Adrenal gland (tissue), 19 donors: ENCODE measurements at places on chromosomes 7 and 10. TPM values are rescaled to one million over a fixed set of nuclear protein-coding genes. Genes with fewer than 3 reads are reported as not detected.
A peak's percentile ranks its signal among the peaks of the same experiment; 100 is the strongest.

LRRD1 gene
- 0.16 TPM for total RNA-seq

- no peaks in the 10 kb centered on the region for H3K27me3 ChIP-seq
- no peak overlapping the region for H3K4me3 ChIP-seq
- H3K36me3 ChIP-seq: no peaks in the 10 kb centered on the region
- no peak for DNase-seq
Measured at GRCh38 chr10:78507510-78508160, 474.0 kb downstream of the RPS24 start.

DNA sequence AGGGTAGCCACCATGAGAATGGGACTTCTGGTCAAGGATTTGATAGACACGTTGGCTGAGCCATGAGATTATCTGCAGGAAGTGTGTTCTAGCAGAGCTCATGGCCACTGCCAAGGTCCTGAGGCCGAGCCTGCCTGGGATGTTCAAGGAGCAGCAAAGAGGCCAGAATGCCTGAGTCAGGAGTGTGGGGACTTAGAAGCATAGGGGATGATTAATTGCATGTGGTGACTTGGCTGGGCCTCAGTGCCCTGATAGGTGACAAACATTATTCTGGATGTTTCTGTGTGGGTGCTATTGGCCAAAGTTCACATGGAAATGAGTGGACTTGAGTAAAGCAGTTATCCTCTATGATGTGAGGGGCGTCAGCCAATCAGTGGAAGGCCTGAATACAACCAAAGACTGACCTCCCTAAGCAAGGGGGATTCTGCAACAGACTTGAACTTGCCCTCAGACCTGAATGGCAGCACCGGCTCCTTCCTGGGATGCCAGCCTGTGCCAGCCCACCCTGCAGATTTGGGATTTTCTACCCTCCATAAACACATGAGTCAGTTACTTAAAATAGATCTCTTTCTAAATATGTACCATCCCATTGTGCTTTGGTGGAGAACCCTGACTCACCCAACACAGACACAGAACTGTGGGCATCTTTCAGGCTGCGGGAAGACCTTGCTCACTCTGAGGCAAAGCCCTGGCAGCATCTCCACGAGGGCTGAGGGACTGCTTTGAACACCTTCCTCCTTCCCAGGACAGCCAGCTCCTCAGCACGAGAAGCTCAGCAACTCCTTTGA lies 363.9 kb upstream of the MGMT start:
- no peaks in the 10 kb centered on the region for H3K4me1 ChIP-seq
- no peaks in the 10 kb centered on the region for H3K36me3 ChIP-seq
- no peak overlapping the region for H3K27ac ChIP-seq
- H3K27me3 ChIP-seq: no peaks in the 10 kb centered on the region

DNA sequence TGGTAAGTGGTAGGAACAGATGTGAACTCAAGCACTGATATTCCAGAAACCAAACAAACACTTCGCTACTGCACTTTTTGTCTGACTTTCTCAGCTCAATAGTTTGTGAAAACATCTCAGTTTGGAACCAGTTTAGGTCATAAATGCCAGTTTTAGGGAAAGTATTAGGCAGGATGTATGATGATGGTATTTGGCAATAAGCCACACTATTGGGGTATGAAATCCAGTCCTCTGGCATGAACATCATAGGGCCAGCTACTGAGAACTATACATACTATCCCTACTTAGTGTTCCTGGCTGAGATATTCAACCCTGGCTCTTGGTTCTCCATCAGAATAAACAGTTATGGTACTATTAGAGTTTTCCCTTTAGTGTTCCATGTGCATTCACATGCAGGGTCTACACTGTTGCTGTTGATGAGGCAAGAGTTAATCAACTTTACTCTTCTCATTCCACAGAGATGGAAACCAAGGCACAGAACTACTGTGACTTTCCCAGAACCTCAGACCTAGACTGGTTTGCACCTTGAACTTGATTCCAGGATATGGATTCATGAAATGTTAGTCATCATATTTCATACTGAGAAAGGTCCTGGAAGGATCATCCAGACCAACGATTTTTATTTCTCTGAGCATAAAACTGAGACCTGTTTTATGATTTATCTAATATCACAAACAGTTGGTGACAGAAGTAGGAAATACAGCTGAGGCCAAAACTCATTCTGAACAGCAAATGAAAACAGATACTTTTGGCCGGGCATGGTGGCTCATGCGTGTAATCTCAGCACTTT lies 20.0 kb upstream of the IFIT2 start:
- H3K4me1 ChIP-seq: peaks cover 41% of the 10 kb centered on the region
- DNase-seq: no peak
- no peaks in the 10 kb centered on the region for H3K27me3 ChIP-seq
- H3K36me3 ChIP-seq: no peaks in the 10 kb centered on the region
- no peak overlapping the region for H3K4me3 ChIP-seq
- peak overlapping the region; percentile 33 for H3K27ac ChIP-seq

- H3K4me3 ChIP-seq: no peak overlapping the region
- H3K27me3 ChIP-seq: no peaks in the 10 kb centered on the region
- no peaks in the 10 kb centered on the region for H3K36me3 ChIP-seq
- H3K27ac ChIP-seq: no peak overlapping the region
- peaks cover 15% of the 10 kb centered on the region for H3K4me1 ChIP-seq
- DNase-seq: no peak
Measured at GRCh38 chr7:33185786-33186185, 56.4 kb downstream of the BBS9 start.

- H3K27me3 ChIP-seq: no peaks in the 10 kb centered on the region
- H3K36me3 ChIP-seq: no peaks in the 10 kb centered on the region
- no peak for DNase-seq
Measured at GRCh38 chr10:121448766-121449421, 149.3 kb downstream of the FGFR2 start.

DNA sequence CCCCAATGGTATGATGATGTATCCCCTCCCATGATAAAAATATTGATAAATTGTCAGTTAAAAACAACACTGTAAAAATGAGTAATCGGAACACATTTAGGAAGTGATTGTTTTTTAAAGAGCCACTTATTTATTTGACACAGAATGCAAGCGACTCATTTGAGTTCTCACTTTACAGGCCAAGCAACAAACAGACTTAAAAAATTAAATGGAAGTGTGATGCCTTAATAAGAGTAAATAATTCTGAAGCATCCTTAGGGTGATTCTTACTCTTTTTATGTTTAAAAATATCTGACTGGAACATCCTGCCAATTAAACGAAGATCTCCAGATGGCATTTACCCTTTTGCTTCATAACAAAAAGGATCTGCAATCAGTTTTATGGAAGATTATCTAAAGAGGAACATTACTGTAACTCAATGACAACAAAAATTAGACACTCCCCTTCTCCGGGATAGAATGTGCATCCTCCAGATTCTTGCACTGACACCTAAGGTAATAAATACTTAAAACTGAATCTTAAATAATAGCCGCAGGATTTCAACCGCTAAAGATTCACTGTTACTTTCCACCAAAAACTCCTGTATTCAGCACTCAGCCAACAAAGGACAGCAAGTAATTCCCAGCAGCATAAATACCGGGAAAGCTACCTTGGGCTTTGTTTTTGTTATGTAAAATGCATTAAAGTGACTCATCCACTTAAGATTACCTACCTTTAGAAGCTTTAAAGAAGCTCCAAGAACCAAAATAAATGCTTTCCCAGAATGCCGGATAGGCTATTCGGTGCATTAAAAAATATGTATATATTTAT lies 1.7 kb downstream of the CACNA2D1 start:
- no peak for DNase-seq
- no peak overlapping the region for H3K4me3 ChIP-seq
- H3K36me3 ChIP-seq: no peaks in the 10 kb centered on the region
- H3K27ac ChIP-seq: no peak overlapping the region
- H3K4me1 ChIP-seq: peaks cover 26% of the 10 kb centered on the region
- H3K27me3 ChIP-seq: no peaks in the 10 kb centered on the region

DNA sequence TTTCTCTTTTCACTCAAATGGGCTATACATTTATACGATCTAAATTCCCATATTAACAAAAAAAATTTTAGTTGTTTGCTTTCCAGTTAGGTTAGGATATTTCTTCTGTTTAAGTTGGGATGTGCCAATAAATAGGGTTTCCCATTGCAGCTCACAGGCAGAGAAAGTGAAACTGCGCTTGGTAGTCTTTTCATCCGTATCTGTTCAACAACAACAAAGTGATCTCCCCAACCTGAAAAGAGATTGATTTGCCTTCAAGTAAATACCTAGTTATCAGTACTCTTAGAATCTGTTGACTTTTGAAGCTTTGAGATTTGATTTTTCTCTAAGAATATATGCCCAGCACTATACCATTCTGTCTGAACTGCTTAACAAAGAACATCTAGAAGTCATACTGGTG lies 143.4 kb downstream of the DYNC1I1 start:
- no peaks in the 10 kb centered on the region for H3K36me3 ChIP-seq
- H3K4me3 ChIP-seq: no peak overlapping the region
- no peaks in the 10 kb centered on the region for H3K27me3 ChIP-seq

GRCh38 chr10:49647985-49648795 lies 31.3 kb upstream of the C10orf53 start:
- H3K4me3 ChIP-seq: no peak overlapping the region
- H3K36me3 ChIP-seq: no peaks in the 10 kb centered on the region
- no peaks in the 10 kb centered on the region for H3K4me1 ChIP-seq
- H3K27ac ChIP-seq: no peak overlapping the region

DNA sequence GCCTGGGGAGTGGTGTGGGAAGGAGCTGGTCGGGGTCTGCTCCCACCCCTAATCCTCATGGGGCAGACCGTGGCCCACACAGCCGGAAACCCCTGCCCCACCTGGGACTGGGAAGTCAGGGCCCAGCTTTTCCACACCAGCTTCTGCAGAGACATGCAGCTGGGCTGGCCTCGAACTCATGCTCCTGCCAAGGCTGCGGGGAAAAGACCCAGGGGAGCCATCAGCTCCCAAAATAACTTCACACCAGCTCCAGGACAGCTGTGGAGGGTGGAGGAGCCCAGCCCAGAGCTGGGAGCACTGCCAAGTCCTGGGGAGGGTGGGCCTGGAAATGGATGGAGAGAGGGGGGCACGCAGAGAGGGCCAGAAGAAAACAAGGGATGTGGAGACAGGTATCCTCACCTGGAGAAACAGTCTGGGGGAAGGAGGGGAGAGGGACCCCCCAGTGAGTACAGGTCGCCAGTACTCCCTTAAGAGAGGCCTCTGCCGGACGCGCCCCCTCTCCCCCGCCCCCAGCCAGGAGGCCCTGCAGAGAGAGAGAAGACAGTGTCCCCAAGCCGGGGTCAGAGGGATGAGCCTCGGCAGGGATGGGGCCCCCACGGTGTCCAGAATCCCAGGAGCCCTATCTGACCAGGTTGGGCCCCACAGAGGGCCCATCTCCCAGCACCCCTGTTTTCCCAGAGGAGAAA lies 11.5 kb upstream of the GRIFIN start:
- no peak overlapping the region for H3K27ac ChIP-seq
- H3K4me1 ChIP-seq: no peaks in the 10 kb centered on the region
- H3K4me3 ChIP-seq: no peak overlapping the region
- no peaks in the 10 kb centered on the region for H3K27me3 ChIP-seq
- H3K36me3 ChIP-seq: no peaks in the 10 kb centered on the region
- peak; percentile 25 for DNase-seq

DNA sequence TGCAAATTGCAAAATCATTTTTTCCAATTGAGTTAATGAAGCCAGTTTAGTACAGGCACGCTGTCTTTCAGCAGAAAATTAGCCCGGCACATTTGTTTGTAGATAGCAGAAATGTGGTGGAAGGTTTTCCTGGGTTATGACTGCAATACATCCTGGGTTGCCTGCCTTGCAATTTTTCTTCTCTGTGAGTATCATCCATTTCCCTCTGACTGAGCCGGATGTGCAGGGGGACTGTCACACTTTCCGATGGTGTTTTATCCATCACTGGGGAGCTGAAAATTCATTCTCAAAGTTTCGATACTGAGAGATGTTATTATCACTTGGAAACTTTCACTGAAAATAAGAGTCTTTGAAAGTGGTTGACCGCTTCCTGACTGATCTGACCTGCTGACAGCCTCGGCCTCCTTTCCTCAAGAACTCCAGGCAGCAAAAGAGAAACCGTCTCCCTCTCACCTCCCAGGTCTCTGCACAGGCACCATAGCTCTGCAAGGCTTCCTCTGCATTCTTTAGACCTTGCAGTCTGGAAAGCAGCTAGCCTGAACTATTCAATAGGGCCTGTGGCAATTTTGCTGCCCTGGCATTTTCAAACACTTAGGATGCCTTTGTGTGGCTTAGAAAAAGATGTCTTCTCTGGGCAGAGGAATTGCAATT lies 320.8 kb upstream of the NRP1 start:
- H3K27me3 ChIP-seq: no peaks in the 10 kb centered on the region
- H3K36me3 ChIP-seq: no peaks in the 10 kb centered on the region
- no peak overlapping the region for H3K4me3 ChIP-seq

GRCh38 chr7:7529328-7529727 lies 6.3 kb downstream of the COL28A1 start:
- H3K36me3 ChIP-seq: no peaks in the 10 kb centered on the region
- H3K4me1 ChIP-seq: no peaks in the 10 kb centered on the region
- no peak overlapping the region for H3K27ac ChIP-seq
- H3K27me3 ChIP-seq: no peaks in the 10 kb centered on the region

DNA sequence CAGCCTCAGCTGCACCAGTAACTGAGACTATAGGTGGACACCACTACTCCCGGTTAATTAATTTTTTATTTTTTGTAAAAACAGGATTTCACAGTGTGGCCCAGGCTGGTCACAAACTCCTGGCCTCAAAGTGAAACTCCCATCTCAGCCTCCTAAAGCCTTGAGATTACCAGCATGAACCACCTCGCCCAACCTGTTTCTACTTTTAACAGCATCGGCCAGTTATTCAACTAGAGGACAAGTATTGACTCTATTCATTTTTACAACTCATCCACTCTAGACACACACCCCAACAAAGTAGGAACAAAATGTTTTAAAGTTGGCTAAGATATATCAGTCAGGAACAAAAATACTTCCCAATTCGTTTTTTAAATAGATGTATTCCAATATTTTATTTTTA lies 334.8 kb downstream of the PARD3 start:
- no peak overlapping the region for H3K4me3 ChIP-seq
- no peaks in the 10 kb centered on the region for H3K27me3 ChIP-seq
- H3K36me3 ChIP-seq: no peaks in the 10 kb centered on the region
- no peak for DNase-seq
- H3K4me1 ChIP-seq: no peaks in the 10 kb centered on the region
